Stimulated activated CD4-positive, alpha-beta T cell treated with anti-CD3 and anti-CD28 coated beads, Interleukin-1b, Interleukin-23, amount 100 ng/mL, for 48 hours (primary cell): ENCODE measurements at places on chromosomes 5 and 9.

DNA sequence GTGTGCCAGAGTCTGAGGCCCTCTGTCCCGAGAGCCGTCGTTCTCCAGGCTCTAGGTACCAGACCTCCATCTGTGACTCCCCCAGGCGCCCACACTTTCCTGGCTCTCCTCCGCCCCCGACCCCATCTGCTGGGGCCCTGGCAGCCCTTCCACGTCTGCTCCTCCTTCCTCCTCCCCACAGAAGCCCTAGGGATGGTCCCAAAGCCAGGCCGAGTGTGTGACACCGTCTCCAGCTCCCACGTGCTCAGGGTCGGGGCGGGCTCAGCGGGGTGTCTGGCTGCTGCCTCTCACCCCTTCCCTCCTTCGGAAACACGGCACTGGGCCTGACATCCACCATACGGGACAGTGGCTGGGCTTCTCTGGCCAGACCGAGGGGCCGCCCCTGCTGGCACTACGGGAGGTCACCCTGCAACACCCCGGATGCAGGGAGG, 20.5 kb upstream of the SLC6A19 start:
- no peak for DNase-seq

GRCh38 chr9:121841771-121842611, 190.6 kb downstream of the DAB2IP start:
- no peak for DNase-seq

- no peak for DNase-seq
Observed at GRCh38 chr5:173612948-173613347, 3.5 kb downstream of the BOD1 start.

GRCh38 chr5:59608745-59609144, 284.8 kb downstream of the PDE4D start:
- peak; percentile 25 for DNase-seq

- DNase-seq = no peak
Observed at GRCh38 chr9:31146485-31147166, 1237.8 kb upstream of the ACO1 start.

DNA sequence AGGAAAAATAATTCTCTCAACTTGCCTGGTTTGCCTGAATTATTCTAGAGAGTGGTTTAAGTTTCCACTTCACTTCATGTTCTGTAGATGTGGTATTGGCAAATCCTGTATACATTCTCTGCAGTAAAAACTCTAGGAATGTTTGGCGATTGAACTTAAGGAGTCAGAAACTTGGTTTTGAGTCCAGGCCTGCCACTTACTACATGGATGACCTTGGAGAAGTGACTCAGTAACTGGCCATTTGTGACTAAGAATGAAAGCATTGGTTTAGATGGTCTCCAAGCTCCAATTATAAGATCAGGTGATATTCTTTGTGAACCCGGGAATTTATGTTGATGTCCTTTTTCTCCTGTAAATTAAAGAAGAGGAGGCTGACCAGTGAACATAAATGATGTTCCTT, 233.8 kb downstream of the GAS1 start:
- no peak for DNase-seq

- no peak for DNase-seq
Observed at GRCh38 chr9:88942411-88942810, 48.9 kb upstream of the S1PR3 start.

- no peak for DNase-seq
Observed at GRCh38 chr5:88813805-88814575, 69.0 kb downstream of the MEF2C start.

DNA sequence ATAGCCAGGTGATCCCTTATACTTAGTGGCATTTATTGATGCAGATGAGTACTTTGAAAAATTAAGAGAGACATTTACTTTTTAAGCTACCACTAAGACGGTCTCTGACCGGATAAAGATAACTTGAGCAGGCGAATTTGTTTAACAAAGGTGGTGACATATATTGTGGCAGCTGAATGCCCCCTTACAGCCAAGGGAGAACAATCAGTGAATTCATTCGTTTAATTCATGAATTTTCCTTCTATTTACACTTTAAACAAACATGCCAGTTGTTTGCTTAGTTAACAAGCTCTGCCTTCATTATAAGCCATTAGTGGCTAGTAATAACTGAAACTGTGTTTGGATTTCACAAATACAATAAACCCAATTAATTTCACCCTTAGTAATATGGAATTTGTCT, 187.1 kb downstream of the AOPEP start:
- DNase-seq = no peak

GRCh38 chr5:56164376-56164775, 68.8 kb downstream of the ANKRD55 start:
- DNase-seq = no peak

DNA sequence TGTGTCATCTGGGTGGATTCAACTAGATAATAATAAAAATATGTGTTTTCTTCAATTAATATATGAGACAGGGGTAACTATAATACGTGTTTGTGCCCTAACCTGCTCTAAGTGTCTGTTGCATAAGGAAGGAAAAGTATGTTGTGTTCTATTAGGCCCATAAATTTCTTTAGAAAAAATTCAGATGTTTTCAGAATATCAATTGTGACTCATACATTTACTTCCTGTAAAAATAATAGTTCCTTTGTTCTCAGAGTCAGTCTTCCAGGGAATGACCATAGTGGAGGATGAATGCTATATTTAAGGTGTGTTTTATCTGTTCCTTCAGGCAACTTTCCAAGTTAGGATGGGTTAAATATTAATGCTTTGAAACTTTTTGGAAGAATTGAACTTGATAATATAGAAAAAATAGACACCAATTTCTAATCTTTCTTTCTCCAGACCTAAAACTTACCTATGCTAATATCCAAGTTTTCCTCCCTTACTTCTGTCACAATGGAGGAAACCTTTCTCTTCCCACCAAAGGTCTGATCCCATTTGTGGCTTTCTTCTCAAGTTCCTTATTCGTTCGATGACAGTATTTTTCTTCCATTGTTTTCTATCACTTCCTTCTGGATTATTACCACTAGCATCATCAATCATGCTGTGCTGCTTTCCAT, 49.9 kb downstream of the ISL1 start:
- no peak for DNase-seq

- no peak for DNase-seq
Observed at GRCh38 chr9:123420592-123421111, 64.7 kb downstream of the CRB2 start.
